ENCODE measurements at places on chromosomes 2 and 18. TPM values are rescaled to one million over a fixed set of nuclear protein-coding genes. Genes with fewer than 3 reads are reported as not detected.

The EPAS1 gene
- 93.0 TPM for total RNA-seq

The HOXD12 gene
- total RNA-seq: not detected

The SERPINB2 gene
- total RNA-seq: not detected

The LAMA3 gene
- 39.0 TPM for total RNA-seq

The TMEM17 gene
- 5.1 TPM for total RNA-seq
